ENCODE measurements at places on chromosomes 2 and 18.

- DNase-seq, result no peak
These were observed 72.1 kb downstream of the NPAS2 start for GRCh38 chr2:100891906-100892642.

DNA sequence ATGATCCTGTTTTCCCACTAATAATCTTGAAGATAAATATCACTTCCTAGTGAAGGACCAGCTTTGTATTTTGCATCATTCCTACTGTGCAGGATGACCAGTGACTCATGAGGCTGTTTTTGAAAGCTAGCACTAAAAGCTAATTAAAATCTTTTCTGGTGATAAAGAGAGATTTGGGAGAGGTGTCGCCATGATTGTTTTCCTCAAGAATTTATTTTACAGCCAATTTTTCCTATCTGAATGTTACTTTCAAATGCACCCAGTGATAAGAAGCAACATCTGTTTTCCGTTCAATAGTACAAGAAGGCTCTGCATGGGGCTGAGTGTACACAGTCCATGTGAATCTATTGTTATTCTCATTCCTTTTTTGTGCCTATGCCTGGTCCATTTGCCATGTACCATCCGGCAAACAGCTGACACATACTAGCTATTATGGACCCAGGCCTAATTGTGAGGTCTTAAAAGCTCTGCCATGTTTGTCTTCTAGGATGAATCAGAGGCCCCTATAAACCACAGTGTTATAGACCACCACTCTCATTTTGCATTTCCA is 28.4 kb downstream of the MEIS1 start:
- no peak for DNase-seq

GRCh38 chr2:34012715-34013302 is 413.7 kb upstream of the FAM98A start:
- peak; percentile 28 for DNase-seq

DNA sequence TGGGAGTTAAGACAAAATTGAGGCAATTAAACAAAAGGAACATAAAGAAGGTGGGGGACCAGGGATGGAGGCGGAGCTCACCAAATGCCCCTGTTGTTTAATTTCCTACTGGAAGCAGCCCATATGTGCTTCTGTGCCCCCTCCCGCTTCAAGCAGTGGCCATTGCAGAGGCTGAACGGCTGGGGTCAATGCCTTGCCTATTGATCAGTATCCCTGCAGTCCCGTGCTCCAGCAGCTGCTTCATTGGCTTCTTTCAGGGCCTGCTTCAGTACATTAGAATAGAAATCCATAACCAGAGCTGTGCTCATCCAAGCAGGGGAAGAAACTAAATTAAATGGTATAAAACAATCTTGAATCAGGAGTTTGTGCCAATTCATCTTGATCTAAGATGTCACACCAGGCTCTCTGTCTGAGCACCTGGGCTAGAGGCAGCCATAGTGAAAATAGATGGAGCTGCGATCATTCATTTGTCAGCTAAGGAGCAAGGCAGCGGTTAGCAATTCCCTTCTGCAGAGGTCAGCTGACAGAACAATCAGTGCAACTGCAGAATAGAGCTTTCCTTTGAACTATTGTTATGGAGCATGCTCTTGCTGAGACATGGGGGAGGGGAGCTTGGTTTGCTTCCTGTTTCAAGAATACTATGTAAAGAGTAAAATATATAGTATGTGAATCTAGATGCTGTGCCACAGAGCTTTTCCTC is 222.4 kb downstream of the WDR7 start:
- no peak for DNase-seq
